ENCODE measurements at places on chromosomes 4 and X. TPM values are rescaled to one million over a fixed set of nuclear protein-coding genes. Genes with fewer than 3 reads are reported as not detected.

Gene DACH2
- polyA plus RNA-seq, result 26.3 TPM

Gene GLOD5
- 1.6 TPM for polyA plus RNA-seq

Gene UGT8
- polyA plus RNA-seq, result 48.2 TPM

Gene SLC9A6
- polyA plus RNA-seq, result 16.4 TPM

Gene RAB40AL
- polyA plus RNA-seq, result not detected

Gene ARMCX2
- 107 TPM for polyA plus RNA-seq

Gene ATP2B3
- 0.10 TPM for polyA plus RNA-seq

Gene FABP2
- polyA plus RNA-seq, result not detected

Gene UCHL1
- polyA plus RNA-seq, result 110 TPM

Gene CT55
- not detected for polyA plus RNA-seq

Gene MAGEA9B
- polyA plus RNA-seq, result not detected

Gene ZFYVE28
- 2.4 TPM for polyA plus RNA-seq

Gene HSPA4L
- polyA plus RNA-seq, result 12.7 TPM

Gene DCHS2
- polyA plus RNA-seq, result 26.0 TPM

Gene SLC34A2
- polyA plus RNA-seq, result 25.2 TPM

Gene SLC16A2
- 31.3 TPM for polyA plus RNA-seq

Gene TENT5D
- polyA plus RNA-seq, result not detected

Gene FAM114A1
- polyA plus RNA-seq, result 43.0 TPM

Gene SPP1
- 545 TPM for polyA plus RNA-seq

GRCh38 chr4:157521906-157522305 is 301.4 kb downstream of the GRIA2 start:
- DNase-seq, result no peak

GRCh38 chrX:1386338-1387127 is 5.4 kb downstream of the SLC25A6 start:
- DNase-seq, result no peak

DNA sequence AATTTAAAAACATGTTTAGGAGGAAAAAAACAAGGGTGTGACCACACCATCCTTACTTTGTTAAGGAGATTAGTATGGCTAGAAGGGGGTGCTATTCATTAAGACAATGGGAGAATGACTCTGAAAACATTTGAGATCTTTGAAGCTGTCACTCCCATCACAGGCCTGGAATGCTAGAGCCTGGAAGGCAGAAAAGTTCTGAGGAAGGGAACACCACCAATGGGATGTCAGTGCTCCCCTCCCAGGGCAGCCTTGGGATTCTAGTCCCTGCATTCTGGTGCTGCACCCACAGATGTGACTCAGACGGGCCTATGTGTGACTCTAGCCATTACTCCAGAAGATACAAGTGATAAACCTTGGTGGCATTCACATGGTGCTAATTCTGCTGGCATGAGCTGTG is 162.2 kb upstream of the ANXA10 start:
- DNase-seq, result no peak

DNA sequence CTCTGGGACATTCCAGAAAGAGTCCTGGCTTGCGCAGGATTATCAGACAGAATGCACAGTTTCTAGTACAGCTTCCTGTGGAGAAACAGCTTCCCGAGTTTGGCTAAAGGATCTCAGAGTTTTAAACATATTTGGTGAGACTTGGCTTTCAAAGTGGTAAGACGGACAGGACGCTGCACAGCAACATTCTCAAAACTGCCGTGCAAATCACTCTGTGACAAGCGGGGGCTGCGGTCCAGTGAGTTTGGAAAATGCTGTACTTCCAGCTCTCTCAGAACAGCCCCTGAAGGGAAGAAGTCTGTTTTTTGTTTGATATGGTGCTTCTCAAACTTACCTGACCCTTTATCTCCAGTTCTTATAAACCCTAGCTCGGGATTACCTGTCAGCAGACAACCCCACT is 18.1 kb downstream of the LGI2 start:
- DNase-seq, result peak; percentile 68

GRCh38 chr4:74631338-74631737 is 163.0 kb downstream of the BTC start:
- DNase-seq, result no peak

DNA sequence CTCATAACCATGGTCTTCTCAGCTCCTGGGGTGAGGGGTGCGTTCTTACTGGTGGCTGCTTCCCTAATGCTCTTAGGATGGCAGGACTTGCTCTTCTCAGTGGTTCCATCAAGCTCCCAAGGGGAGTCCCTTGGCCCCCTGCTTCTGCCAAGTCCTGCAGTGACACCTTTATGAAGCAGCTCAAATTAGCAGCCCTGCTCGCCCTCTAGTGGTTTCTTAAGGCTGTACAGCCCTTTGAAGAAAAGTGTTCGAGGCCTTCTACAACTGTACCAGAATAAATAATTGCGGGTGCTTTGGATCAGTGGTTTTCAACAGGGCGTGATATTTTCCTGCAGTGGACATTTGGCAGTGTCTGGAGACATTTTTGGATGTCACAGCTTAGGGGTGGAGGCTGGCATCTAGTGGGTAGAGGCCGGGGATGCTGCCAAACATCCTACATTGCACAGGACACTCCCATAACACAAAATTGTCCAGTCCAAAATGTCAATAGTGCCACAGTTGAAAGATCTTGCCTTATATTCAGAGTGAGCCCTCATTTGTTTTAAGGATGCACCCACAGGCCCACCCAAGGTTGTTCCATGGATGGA is 204.7 kb upstream of the S100G start:
- DNase-seq, result no peak

- DNase-seq, result no peak
Observed at GRCh38 chr4:8855818-8856245, 15.8 kb downstream of the HMX1 start.

- no peak for DNase-seq
Observed at GRCh38 chr4:44722001-44722400, 4.4 kb downstream of the GNPDA2 start.

DNA sequence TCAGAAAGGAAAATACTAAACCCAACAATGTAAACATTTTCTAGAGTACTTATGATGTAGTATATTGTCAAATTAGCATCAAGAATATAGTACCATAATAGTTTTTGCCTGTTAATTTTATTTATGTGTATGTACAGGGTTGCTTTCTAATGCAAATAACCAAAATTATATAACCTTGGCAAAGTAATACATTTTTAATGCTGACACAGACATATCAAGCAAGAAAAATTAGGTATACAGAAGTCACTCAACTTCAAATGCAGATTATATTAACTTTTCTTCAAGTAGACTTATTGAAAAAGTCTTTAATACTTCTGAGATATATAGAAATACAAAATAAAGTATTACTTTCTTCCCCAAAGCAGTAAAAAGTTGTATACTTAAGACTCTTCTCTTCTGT is 44.3 kb downstream of the MAPK10 start:
- no peak for DNase-seq

GRCh38 chr4:12360391-12360790 is 931.7 kb upstream of the HS3ST1 start:
- DNase-seq, result no peak

DNA sequence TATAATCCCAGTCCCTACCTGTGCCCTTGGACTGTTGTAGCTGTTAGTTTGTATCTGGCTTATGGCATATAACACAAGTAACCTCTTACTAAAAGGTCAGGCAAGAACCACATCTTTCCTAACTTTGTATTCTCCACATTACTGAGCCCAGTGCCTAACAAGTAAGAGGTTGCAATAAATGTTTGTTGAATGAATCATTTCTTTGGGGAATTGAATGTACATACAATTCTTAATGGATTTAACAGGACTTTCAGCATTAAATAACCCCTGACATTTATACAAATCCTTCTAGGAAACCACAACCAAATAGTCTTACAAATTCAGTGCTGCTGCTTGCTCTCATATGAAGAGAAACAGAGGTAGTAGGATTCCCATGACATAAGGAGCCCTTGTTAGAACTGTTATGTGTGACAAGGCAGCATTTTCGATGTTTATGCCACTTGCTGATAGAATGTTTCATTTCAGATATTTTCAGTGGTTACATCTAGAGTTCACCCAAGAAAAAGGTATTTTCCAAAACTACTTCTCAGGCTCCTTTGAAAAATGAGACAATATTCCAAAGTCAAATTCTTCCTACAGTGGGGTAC is 62.0 kb downstream of the MBNL3 start:
- DNase-seq, result no peak

- no peak for DNase-seq
Observed at GRCh38 chr4:100986360-100986868, 360.9 kb downstream of the PPP3CA start.

- DNase-seq, result no peak
Observed at GRCh38 chr4:85870298-85871083, 395.5 kb downstream of the ARHGAP24 start.

- DNase-seq, result no peak
Observed at GRCh38 chrX:110252711-110253110, 65.2 kb downstream of the AMMECR1 start.

GRCh38 chr4:11428231-11428898 is at the start of gene HS3ST1:
Gene HS3ST1 (minus strand): TSS chr4:11428894. CDS start chr4:11400005, 28,889 bp downstream.
- no peak for DNase-seq

DNA sequence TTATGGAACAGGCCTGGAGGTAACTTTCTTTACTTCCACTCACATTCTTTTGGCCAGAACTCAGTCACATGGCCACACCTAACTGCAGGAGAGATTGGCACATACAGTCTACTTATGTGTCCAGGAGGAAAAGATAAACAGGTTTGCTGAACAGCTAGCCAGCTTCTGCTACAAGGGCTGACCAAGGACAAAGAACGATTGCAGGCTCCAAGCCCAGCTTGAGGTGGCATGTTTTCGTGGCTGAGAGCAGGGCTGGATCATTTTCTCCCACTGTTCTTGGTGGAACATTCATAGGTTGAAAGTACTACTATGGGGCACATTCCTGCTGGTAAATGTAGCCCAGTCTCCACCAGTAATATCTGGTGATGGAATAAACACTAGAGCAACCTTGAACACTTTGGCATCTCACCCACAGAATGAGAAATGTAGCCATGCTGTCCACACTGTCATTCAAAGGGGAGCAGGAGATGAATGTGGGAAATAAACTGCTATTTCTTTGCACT is 28.2 kb downstream of the NHS start:
- no peak for DNase-seq

DNA sequence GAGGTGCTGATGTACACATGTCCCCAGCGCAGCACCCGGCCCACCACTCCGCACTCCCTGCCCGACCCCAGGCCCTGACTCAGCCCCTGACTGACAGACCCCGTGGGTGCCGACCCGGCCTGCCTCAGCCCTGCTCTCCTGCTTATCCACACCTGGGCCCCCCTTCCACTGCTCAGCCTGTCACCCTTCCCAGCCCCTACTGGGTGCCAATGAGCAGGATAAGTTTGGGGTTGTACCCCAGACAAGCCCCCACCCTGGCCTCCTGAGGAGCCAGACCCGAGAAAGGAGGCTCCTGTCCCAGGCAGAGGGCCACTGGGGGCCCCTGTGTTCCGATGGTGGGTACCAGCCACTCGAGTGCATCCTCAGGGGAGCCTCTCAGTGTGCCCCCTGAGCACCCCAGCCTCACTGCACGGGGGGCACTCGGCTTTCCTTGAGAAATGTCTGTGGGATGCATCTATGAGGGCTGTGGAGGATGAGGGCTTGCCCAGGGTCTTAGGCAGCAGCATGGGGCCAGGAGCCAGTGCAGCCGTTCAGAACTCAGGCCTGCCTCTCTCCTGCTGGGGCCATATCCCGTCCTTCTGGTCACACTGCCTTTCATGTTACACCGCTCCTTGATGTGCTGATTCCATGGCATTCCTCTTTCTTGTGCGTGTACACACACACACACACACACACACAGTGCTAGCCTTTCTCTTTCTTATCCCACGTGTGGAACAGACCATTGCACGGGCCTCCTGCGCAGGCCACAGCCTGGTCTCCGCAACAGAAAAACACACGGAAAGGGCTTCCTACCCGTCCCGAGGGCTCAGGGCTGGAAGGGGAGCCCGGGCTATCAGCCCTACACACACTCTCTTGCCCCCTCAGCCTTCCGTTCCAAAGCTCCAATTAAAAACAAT is 220.1 kb upstream of the PSAPL1 start:
- no peak for DNase-seq

DNA sequence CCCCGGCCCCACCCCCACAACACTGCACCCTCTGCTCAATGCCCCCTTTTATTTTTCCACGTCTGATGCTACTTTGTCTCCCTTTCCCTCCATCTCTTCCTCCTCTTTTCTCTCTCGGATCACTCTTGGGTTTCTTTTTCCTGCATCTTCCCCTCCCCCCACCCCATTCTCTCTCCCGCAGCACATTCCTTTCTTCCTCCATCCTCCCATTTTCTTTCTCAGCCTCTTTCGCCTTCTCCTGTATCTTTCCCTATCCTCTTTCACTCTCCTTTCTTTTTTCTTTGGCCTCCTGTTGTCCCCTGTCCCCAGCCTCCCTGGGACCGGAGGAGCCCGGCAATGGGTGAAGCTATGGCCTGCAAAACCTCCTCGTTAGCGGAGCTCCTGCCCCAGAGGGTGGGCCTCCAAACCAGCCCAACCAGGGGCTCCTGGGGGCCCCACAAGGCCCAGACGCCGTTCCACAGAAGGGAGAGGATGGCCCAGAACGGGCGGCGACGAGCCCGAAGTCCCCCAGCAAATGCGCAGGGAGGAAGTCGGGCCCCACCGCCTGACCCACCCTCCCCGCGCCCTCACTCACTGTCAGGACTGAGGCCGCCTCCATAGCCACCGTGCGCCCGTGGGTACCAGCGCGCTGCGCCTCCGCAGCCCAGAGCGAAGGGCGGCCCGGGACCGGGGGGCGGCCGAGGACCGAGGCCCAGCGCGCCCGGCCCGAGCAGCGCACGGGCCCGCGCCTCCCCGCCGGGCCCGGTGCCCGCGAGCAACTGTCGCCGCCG is 807 bp downstream of the HMX1 start:
- DNase-seq, result no peak

- DNase-seq, result no peak
Observed at GRCh38 chr4:176077561-176077960, 11.9 kb downstream of the WDR17 start.

- no peak for DNase-seq
Observed at GRCh38 chr4:29415771-29416170, 1304.4 kb upstream of the PCDH7 start.

- no peak for DNase-seq
Observed at GRCh38 chr4:165301833-165302232, 25.6 kb upstream of the MSMO1 start.

DNA sequence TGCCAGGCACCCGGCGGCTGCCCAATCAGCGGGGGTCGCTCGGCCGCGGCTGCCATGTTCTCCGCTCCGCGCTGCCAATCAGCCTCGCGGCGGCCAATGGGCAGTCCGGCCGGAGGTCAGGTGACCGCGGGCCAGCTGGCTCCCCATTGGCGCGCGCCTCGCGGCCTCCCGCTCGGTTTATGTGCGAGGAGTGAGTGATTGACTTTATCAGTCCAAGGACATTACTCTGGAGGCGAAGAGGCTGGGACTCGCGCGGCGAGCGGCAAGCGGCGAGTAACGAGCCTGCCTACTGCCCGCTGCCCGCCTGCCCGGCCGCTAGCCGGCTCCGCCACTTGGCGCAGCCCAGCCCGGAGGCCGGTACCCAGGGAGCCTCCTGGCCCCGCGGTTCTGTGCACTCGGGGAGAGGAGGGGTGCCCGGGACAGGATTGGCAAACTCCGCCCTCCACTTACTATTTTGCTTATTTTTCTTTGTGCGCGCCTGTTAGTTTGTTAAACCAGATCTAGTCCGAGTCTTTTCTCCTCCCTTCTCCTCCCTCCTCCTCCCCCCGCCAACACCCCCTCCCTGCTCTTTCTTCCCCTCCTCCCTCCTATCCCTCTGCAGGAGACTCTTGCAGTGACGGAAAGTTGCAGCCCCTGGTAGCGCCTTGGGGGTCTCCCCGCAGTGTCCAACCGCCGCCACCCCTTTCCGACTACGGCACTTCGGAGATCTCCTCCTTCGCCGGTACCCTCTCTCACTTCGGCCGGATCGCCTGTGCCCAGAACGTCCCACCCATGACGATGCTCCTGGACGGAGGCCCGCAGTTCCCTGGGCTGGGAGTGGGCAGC is at the start of gene ZIC3:
ZIC3 (plus strand) TSS at position 207 of the 825 bp plus-strand sequence; CDS start at position 772, 565 bp downstream.
- no peak for DNase-seq
